ENCODE measurements at places on chromosomes 2 and 18. TPM values are rescaled to one million over a fixed set of nuclear protein-coding genes. Genes with fewer than 3 reads are reported as not detected.
A peak's percentile ranks its signal among the peaks of the same experiment; 100 is the strongest.

- peak; percentile 87 for DNase-seq
Observed at GRCh38 chr18:811892-812375, at the start of gene YES1. Gene YES1 (minus strand): TSS chr18:812242. CDS start chr18:756827, 55,415 bp downstream.

EML6 gene
- 3.1 TPM for total RNA-seq

DNA sequence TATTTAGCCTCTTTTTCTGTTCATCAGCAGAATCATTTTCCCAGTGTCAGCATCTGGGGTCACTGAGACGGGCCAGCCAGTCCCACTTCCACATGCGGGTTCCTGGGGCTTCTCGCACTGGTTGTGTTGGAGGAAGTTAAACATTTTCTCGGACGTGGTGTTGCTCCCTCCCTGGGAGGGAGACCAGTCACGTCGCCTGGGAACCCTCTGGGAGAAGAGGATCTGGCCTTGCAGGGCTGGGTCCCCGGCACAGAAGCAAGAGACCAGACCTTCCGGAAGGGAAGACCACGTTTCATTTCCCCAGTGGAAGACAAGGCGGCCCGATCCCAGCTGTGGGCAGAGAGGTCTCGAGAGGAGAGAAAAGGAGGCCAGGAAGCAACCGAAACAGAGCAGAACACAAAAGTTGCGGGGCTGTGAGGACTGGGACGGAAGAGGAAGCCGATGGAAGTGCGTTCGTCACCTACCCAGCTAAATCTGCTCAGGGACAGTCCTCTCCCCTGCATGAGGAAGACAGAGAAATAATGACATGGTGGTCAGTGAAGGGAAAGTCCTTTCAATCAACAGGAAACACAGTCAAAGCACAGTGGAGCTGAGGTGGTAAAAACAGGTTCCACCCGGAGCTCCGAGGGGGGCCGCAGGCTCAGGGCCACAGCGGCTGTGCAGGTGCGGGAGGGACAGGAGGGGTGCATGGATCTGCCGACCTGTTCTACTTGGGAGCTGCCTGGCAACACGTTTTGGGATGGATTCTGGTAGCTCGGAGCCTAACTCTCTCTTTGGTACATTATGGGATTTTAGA is 144.4 kb downstream of the MBP start:
- no peak for DNase-seq

DNA sequence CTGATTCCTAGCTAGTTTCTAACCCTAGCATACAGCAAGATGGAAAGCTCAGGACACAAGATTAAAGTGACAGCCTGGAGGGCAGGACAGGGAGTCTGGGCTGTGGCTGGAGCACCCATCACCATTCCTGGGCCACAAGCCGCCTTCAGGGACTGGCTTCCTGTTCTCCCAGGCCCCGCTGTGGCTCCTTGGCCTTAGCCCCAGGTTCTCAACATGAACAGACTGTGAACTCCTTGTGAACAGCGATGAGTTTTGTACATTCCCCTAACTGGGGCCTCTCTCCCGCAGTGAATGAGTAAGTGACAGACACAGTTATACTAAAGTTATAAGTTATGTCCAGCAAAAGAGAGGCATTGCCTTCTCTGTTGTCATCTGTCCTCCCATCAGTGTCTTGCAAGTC is 35.9 kb upstream of the SLC14A1 start:
- DNase-seq: no peak

HDHD2 gene
- 41.0 TPM for total RNA-seq

DPP4 gene
- 74.8 TPM for total RNA-seq

FEV gene
- not detected for total RNA-seq

SERPINE2 gene
- 27.3 TPM for total RNA-seq

- DNase-seq: no peak
Observed at GRCh38 chr2:138476186-138476585, 25.4 kb upstream of the SPOPL start.

DNA sequence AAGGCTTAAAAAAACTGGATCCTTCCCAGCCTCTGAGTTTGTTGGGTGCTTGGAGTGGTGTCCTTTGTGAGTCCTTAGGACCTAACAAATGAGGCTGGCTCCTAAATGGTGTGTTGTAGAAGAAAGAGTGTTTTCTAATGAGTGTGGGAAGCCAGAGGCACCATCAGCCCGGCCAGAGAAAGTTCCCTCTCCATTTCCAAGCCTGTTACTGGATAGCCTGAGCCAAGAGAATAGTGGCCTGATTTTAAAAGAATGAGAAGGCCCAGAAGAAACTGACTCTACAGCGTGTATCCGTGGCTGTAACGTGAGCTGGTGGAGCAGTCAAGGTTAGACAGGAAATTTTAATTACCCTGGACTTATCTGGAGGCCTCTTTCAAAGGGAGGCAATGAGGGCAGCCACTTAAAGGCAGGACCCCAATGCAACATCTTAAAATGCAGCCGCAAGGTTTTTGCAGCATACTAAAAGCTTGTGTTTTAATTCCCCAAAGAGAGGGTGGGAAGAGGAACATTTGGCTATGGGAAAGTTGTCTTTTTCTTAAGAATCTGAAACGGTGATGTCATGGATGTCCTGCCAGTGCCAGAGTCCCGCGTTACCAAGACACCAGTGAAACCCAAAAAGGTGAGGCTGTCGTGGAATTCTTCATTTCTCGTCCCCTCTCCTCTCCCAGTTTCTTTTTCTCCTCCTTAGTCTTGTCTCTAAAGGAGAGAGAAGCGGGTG is 4.6 kb downstream of the EFHD1 start:
- no peak for DNase-seq

- DNase-seq: no peak
Observed at GRCh38 chr2:222322236-222322635, 23.4 kb upstream of the PAX3 start.

DNA sequence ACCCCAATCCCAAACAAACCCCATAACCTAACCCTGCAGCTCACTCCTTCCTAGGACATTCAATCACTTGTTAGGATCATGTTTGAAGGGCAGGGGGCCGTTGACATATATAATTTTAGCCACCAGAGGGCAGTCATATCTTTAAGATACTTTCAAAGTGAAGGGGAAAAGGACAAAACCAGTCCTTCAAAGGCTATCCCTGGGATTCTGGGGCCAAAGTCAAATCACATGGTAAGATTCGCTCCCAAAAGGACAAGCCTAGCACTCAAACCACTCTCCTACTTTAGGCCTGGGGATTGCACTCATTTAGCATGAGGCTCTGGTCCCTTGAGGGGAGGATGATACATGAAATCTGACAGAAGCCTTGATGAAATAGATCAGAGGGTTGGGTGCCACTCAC is 44.6 kb downstream of the HAUS1 start:
- DNase-seq: no peak

DNA sequence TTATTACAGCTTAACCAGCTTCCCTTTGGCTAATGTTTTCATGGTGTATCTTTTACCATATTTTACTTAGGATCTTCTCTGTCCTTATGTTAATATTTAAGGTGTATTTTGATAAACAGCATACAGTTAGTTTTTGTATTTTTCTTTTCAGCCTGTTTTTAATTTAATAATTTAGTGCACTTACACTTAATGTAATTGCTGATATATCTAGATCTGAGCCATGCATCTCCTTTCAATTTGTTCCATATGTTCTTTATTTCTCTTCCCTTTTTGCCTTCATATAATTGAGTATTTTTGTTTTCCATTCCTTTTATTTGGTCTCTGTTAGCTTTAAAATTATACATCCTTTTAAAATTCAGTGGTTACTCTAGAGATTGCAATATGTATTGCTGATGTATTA is 78.8 kb downstream of the SMC6 start:
- DNase-seq: no peak

GRCh38 chr2:208062113-208062512 is 36.8 kb upstream of the PLEKHM3 start:
- no peak for DNase-seq

GRCh38 chr2:211901226-211901846 is 637.3 kb downstream of the ERBB4 start:
- DNase-seq: no peak
